H1 (cell line): ENCODE measurements at places on chromosomes 11 and 22.
A peak's percentile ranks its signal among the peaks of the same experiment; 100 is the strongest.

GRCh38 chr11:69039501-69039900, 9.2 kb upstream of the TPCN2 start:
- no peak for DNase-seq

DNA sequence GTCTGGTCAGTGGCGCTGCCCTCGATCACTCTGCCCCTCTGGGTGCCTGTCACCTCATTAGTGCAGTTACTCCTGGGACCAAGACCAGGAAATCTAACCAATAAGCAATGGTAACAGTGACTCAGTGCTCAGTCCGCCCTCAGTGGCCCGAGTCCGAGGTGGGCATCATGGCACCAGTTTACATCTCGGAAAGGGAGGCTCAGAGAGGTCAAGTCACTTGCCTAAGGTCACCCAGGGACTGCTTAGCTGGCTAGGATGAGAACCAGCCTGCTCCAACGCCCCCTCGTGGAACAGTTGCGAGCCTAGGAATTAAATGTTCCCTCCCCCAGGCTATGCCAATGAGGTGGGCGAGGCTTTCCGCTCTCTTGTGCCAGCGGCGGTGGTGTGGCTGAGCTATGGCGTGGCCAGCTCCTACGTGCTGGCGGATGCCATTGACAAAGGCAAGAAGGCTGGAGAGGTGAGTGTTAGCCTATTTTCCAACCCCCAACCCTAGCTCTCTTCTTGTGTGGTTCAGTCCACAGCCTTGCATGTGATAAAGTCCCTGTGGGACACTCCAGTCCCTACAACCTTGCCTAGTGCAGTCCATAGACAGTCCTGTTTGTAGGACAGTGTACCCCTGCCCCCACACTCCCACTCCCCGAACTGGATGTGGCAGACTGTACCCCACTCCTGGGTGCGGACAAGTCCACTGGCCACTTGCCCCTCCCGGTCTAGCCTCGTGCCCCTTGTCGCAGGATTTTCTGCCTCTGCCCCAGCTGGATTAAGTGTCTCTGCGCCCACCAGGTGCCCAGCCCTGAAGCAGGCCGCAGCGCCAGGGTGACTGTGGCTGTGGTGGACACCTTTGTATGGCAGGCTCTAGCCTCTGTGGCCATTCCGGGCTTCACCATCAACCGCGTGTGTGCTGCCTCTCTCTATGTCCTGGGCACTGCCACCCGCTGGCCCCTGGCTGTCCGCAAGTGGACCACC, 1.1 kb downstream of the MTFP1 start:
- peak; percentile 91 for DNase-seq

- DNase-seq = no peak
Measured at GRCh38 chr11:6742260-6742659, 29.5 kb downstream of the OR2AG2 start.

GRCh38 chr11:92264350-92264749, 39.7 kb downstream of the FAT3 start:
- DNase-seq = no peak

GRCh38 chr22:45548247-45548840, 45.7 kb downstream of the FBLN1 start:
- DNase-seq = no peak

DNA sequence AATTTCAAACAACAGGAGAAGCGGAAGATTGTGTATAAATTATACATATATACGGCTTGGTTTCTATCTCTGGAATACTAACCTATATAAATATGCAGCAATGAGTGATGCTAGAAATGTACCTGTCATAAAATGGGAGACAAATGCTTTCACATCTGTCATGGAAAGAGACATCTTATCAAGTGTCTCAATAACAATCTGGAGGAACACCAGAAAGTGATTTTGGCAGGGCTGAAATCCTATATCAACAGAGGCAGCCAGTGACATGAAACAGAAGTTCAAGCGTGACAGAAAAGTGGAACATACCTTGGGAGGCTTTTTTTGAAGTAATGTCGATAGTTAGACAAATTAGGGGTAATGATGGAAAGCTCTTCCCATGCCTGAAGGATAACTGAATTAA, 834.6 kb downstream of the JRKL start:
- DNase-seq = no peak

DNA sequence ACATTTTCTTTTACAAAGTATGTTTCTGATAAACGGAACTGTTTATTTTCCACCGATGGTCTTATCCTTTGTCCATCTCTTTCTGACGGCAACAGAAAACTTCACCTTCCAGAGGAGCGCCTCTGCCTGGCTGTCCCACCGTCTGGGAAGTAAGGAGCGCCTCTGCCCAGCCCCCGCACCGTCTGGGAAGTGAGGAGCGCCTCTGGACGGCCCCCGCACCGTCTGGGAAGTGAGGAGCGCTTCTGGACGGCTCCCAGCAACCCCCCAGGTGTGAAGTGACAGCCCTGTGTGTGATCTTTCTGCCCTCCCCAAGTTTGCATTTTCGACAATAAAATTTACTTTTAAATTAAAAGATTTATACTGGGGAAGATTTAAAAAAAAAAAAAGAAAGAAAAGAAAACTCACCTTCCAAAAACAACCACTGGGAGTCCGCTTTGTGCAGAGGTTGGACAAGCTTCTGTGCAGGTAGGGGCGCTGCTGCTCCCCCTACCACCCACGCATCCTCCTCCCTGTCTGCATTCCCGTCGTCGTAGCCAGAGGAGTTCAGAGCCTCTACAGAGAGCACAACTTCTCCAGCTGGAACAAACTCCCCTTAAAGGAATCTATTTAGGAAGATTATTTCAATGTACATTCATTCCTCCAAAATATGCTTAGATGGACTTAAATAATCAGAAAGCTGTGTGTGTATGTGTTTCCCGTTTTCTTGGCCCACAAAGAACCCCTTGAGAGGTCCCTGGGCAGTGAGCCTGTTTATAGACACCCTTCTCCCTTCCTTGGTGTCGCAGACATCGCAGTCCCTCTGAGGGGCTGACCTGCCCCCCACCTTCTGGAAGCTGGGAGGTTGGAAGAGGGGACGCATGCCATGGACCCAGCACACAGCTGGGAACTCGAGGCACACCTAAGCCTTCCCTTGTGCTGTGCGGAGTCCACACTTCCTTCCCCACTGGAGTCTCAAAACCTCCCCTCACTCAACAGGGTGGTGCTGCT, 849 bp upstream of the APOBEC3B start:
- no peak for DNase-seq

GRCh38 chr11:128924104-128924503, 18.6 kb downstream of the TP53AIP1 start:
- no peak for DNase-seq

DNA sequence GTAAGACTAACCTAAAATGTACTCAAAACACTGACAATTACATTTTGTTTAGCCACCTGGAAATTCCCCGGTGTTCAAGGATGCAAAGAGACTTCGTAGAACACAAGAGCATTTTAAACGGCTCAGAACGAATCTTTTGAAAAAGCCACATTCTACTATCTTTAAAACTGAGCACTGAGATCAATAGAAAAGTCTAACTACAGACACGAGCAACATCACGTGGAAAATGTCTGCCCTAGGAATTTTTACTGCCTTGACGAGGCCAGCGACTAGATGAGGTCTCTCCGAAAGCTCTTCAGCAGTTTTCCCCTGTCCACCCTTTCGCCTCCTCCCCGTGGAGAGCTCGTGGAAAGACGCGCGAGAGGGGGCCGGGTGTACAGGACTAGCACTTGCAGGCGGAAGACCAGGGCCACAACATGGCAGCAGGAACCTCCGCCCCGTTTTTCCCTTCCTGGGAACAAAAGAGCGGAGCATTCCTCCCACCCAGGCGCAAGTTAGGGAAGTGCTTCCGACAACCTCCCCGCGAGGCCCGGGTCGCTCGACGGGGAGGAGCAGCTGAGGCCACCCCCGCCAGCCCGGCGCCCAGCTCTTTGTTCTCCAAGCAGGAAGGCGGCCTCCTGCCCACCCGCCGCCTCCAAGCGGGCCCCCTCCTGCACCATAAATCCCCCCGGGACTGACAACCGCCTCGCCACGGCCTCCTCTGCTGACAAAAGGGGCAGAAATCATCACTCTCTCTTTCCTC, 1.1 kb downstream of the EIF4G2 start:
- DNase-seq = peak; percentile 56

- DNase-seq = no peak
Measured at GRCh38 chr11:125253795-125254525, 89.4 kb downstream of the PKNOX2 start.

DNA sequence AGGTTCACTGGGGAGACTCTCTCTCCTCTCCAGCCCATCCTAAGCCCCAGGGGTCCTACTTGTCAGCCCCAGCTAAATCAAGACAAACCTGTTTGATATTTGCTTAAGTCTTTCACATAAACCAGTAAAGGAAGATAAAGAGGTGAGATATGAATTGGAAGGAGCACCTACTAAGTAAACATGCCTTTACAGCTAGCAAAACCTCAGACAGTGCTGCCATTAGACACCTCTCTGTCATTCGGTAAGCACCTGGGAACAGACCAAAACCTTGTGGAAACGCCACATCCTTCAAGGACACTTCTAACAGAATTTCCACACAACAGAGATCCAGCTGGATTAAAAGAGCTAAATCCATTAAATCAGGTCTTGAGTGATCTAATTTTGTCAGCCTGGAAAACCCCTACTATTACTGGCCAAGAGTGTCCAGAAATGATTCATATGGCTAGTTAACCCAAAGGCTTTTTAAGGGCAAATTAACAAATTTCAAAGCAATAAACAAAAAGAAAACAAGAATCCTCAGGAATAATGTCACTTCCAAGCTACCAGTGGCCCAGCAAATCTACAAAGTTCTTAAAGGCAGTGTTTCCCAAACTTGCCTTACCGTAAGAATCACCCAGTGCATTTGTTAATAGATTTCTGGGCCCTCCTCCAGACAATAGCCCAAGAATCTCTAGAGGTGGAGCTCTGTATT, 2.4 kb downstream of the VPS37C start:
- no peak for DNase-seq

GRCh38 chr11:57432714-57433163, 5.8 kb upstream of the SLC43A3 start:
- DNase-seq = no peak

GRCh38 chr11:83924795-83925542, 638.8 kb upstream of the CCDC90B start:
- DNase-seq = no peak

DNA sequence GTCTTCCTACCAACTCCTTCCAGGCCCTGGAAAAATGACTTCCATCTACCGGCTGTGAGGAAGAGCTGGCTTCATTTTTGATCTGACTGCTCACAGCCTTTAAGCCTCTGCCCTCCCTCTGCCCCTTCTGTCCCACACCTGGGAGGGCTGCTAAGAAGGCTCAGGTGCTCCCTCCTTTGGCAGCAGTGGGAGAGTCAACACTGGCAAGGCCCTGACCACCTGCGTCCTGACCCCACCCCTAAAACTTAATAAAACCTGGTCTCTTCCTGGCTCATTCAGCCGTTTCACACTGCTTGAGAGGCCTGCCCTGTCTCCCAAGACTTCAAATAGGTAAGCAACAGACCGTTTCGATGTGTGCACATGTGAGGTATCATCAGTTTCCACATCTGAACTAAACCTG, 52.1 kb upstream of the NFRKB start:
- DNase-seq = peak; percentile 55

- no peak for DNase-seq
Measured at GRCh38 chr11:104691129-104691528, 207.1 kb downstream of the CASP12 start.

- no peak for DNase-seq
Measured at GRCh38 chr11:2774173-2775082, 74.6 kb upstream of the KCNQ1OT1 start.

DNA sequence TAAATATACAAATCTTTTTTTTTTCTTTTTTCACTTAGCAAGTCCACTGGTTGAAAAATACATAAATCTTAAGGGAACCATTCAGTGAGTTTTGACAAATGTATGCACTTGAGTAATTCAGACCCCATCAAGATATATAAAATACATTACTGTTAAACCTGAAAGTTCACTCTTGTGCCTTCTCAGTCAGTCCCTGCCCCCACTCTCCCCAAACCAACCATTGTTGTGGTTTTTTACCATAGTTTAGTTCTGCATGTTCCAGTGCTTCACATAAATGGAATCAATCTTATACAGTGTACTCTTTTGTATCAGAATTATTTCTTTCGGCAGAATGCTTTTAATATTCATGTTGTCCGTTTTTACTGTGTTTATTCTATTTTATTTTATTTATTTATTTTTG, 26.1 kb downstream of the RNF214 start:
- no peak for DNase-seq

DNA sequence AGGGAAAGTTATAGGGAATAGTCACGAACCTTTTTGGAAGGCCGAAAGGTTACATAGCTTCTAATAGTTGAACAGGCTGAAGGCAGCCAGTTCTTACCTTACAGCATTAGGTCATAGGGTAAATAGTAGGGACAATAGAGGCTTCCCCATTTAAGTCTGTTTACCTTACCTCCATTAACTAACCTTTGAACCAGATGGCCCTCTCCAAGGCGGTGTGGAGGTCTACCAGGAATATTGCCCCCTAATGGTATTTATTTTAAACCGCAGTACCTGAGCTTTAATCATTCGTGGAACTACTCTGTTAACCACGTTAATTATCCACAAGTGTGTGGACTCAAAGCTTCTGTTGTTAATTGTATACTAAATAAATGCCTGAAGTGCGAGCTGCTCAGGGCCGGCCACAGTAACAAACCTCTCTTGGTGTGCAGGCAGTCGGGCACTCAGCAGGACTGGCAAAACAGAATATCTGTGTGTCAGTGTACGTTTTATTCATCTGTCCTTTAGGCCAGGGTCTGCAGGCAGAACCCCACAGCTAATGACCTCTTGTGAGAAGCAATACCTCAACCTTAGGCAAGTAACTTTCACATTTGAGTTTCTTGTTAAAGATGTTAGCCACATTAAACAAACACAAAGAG, 81.7 kb downstream of the PRCP start:
- DNase-seq = no peak

GRCh38 chr11:74020539-74020938, 11.7 kb upstream of the UCP3 start:
- no peak for DNase-seq

DNA sequence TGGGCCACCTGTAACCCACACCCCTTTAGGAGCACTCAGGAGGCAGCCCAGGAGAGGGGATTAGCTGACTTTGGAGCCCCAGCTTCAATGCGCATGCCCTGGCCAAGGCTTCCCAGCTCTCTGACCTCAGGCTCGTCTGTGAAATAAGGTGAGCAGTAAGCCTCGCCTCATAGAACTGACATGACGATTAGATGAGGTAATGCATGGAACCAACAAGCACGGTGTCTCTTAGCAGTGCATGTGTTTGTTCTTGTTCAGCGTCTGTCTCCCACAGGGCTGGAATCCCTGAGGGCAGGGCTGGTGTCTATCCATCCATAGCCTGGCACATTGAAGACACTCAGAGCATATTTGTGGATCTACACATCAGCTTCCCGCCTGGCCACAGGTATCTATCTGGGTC, 415.4 kb downstream of the MN1 start:
- DNase-seq = no peak

DNA sequence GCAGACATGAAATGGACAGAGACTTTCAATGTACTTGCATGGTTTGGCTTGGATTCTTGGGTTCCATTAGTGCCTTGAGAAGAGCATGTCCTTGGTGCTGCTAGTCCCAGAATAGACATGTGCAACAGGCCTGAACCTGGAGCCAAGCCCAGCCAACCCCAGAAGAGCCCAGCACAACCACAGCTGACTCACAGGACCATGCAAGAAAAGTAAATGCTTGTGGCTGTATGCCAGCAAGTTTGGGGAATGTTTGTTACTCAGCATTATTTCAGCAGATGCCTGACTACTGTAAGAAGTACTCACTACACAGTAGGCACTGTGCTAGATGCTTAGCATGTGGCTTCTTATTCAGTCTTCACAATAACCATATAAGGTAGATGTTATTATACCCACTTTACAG, 39.2 kb upstream of the HMGXB4 start:
- no peak for DNase-seq

- DNase-seq = no peak
Measured at GRCh38 chr11:125276619-125276976, 112.0 kb downstream of the PKNOX2 start.

GRCh38 chr22:33598821-33599220, 321.5 kb downstream of the LARGE1 start:
- no peak for DNase-seq
